Ecto neural progenitor cell (in vitro differentiated cells): ENCODE measurements at places on chromosomes 4 and X.

DNA sequence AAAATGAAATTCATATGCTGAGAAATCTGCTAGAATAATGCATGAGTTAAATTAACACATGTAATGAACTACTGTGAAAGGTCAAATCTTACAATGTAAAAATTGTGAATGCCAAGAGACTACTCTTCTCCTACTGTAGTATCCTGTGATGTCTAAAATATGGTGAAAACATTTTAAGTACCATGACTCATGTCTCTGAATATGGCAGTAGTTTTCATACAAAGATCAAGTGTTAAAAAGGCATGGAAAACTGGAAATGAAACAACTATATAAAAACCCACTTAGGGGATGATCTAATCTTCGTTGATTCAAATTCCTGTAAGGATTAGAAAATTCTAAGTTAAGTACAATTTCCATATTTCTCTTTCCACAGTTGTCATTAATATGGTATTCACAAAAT, 221.3 kb downstream of the PPP3CA start:
- DNase-seq: no peak

- no peak for DNase-seq
These were observed 28.7 kb downstream of the CCNG2 start for GRCh38 chr4:77185686-77186085.

- no peak for DNase-seq
These were observed 452.2 kb downstream of the PCDH11X start for GRCh38 chrX:92231391-92231790.

GRCh38 chr4:56186808-56187523, 200.3 kb downstream of the AASDH start:
- DNase-seq: no peak

DNA sequence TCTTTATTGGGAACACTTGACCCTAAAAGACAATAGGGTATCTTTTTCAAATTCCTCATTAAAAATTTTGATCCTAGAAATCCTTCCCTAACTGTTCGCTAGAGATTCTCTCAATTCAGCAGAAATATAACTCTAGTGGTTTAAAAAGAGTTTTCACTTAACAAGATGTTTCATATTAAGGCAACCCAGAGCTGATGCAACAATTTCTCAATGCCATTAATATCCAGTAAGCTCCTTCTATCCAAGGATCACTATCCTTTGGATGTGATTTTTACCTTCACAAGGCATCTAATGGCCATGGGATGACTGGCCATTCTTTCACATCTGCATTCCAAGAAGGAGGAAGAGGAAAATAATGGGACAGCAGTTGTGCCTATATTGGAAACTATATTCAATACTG, 183.4 kb downstream of the ANKRD50 start:
- DNase-seq: no peak

- no peak for DNase-seq
These were observed 1715.2 kb upstream of the TENM3 start for GRCh38 chr4:180528003-180528402.

DNA sequence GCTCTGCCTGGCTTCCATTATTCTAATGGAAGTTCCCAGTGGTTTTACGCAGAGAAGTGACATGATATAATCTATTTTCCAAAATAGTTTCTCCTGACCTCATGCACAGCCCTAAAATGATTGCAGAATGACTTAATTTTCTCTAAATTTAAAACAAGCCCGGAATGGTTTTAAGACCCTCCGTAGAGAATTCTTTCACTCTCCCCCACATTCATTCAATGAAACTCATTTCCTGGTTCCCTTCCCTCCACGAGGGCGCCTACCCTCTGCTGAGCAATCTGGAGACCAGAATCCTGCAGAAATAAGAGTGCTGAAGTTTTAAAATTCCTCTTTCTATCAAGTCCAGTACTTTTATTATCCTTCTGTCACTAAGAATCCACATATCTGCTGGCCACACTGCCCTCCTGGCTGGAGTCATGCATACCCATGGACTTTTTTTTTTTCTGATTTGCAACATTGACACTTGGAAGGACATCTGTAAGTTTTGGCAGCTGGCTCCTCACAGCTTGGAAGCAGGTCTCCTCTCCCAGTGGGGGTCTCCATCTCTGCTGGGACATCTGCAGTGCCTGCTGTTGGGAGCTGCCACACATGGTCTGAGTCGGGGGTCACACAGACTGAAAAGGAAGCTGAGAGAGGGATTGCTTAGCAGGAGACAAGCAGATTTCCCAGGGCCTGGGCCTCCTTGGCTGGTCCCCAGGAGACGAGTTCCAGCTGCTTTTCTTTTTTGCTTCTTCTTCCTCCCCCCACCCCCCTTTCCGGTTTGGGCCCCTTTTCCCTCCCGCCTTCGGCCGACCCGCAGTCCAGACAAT, 86.1 kb downstream of the SOWAHB start:
- no peak for DNase-seq

DNA sequence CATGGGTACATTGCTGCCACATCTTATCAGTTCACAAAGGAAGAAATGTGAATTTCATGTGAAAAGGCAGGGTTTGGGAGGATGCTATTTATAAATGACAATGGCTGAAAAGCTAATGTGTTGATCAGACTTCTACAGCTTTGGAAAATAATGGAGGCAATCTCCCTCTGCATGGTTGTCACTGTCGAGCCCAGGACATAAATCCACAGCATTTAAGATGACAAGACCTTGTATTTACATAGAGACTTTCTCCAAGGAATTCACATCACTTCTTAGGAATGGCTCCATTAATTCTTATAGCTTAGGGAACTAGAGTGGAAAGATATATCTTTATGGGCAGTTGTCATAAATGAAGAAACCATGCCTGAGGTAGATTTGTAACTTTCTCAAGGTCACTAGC, 66.7 kb downstream of the CBLL2 start:
- DNase-seq: no peak

GRCh38 chr4:81148576-81148975, 66.4 kb downstream of the PRKG2 start:
- no peak for DNase-seq

- no peak for DNase-seq
These were observed 64.4 kb upstream of the UCP1 start for GRCh38 chr4:140633124-140633523.

DNA sequence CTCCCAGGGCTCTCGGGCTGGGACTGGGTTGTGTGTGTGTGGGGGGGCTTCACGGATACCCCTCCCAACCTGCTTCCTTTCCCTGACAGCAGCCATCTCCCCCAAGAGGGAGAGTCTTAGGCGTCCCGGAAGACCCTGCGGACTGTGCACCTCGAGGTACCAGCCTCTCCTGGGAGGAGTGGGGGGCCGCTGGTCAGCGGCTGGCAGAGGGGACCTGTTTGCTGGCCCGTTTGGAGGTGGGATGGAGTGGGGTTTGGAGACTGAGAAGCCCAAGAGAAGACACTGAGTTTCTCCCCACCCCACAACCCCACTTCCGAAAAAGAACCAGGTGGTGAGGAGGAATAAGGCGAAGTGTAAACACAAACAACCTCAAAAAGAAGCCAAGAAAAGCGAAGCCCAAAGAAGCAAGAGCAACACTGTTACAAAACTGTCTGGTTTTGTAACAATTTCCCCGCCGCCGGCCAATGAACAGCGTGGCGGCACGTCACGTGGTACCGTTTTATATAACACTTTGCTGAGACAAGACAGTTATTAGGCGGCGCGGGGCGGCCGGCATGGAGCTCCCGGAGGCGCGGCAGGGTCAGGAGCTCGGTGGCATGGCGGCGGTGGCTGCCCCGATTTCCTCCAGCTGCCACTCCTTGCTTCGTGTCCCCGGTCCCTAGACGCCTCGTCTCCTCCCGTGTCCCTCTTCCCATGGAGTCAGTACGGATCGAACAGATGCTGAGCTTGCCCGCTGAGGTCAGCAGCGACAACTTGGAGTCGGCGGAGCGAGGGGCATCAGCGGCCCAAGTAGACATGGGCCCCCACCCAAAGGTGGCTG, at the start of gene LONRF3:
TSS of gene LONRF3 (plus strand) at position 531 of the 820 bp plus-strand sequence. CDS start at position 694, 163 bp downstream.
- DNase-seq: peak; percentile 49

- no peak for DNase-seq
These were observed 44.7 kb upstream of the DCK start for GRCh38 chr4:70948665-70949260.

DNA sequence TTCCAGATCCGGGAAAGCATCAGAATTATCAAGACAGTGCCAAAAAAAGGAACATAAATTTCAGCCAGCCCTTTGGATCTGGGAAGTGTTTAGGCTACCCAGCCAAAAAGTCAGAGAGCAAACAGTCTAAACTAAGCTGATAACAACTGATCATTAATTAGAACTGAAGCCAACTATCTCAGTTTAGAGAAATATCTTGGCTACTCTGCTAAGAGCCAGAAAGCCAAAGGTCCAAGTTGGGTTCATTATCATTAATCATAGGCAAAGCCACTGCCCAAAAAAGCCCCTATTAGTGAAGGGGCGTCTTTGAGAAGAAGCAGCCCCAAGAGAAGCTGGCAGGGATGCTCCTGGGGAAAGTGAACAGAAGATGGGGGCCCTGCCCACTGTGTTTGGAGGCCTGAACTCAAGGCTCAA, 37.0 kb upstream of the SHISA3 start:
- no peak for DNase-seq
